ENCODE measurements at places on chromosomes 3 and 15.

GRCh38 chr15:53171571-53171970 lies 381.4 kb upstream of the ONECUT1 start:
- DNase-seq = no peak

- no peak for DNase-seq
Measured at GRCh38 chr15:41633609-41634008, 26.6 kb upstream of the MGA start.

- DNase-seq = no peak
Measured at GRCh38 chr15:90489514-90489913, 40.2 kb upstream of the CRTC3 start.

DNA sequence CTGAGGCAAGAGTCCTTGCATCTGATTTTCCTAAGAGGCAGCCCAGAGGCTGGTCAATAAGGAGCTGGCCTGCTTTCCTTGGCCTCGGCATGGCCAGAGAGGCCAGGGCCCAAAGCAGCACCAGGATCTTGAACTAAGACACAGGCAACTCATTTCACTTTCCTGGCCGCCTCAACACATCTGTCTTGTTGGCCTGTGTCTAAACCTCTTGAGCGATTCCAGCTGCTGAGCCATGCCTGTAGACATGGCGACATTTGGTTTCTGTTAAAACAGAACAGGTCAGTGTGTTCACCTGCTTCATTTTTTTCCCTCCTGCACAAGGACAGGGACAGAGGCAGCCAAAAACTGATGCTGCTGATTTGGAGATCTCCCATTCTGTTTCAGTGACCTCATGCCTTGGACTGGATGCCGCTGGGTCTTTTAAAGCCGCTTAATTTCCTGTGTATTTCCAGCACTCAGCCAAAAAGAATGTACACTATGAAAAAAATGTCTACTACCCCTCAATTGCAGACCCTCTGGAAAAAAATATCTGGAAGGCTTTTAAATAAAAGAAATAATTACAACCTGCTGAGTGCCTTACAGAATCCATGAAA lies 266.6 kb upstream of the ICE2 start:
- no peak for DNase-seq

DNA sequence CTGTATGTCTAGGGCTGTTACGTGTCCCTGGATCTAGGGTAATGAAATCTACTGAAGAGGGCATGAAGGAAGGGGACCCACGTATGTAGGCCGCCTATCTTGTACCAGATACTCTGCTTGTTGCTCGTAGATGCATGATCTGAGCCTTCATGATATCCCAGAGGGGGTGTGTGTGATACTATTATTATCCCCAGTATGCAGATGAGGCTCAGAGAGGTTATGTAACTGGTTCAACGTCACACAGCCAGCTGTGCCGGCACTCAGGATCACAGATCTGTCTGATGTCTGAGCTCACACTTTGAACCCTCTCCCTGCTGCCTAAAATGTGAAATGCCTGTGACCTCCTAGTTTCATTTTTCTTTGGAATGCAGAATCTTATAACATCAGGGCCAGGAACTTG lies 36.2 kb upstream of the SEC13 start:
- no peak for DNase-seq

- DNase-seq = peak; percentile 51
Measured at GRCh38 chr3:141370065-141370533, 1.8 kb downstream of the ZBTB38 start.

GRCh38 chr15:29139540-29140459 lies 129.8 kb downstream of the NSMCE3 start:
- peak; percentile 75 for DNase-seq

DNA sequence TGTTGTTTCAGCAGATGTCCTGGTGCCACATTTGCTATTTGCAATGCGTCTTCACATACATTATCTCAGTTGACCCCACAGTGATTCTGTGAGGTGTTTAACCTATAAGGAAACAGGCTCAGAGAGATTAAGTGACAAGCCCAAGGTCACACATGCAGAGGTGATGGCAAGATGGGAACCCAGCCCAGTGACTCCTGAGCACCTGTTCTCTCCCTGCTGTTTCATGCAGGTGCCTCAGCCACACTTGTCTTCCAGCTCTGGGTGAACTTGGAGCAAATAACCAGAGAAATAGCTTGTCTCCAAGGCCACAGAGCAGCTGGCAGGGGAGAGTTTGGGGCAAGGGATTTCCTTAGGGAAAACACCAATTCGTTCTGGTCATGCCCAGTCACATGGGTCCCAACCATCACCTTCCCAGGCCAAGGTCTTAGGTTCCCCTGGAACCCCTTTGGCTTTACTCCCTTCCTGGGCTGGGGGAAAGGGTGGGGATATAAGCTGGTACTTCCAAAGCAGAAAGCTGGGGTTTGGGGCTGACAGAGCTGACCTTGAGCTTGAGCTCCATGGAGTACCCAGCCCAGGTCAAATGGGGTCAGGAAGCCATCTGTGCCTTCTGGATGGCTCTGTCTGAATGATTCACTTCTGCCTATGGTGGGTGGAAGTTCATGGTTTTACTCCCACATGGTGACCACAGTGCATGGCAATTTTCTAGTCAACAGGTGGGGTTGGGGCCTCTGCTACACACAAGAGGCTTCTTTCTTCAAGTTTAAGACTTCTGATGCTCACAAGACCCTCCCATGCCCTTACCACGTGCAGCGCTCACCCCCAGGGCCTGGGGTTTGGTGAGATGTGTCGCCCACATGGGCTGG lies 22.4 kb downstream of the LIPC start:
- DNase-seq = peak; percentile 78

GRCh38 chr3:16528581-16528993 lies 15.1 kb upstream of the RFTN1 start:
- DNase-seq = no peak

- no peak for DNase-seq
Measured at GRCh38 chr3:150396956-150397550, 11.0 kb upstream of the TSC22D2 start.

- no peak for DNase-seq
Measured at GRCh38 chr15:30001602-30002001, 81.2 kb upstream of the GOLGA8J start.

- DNase-seq = no peak
Measured at GRCh38 chr3:171458071-171458863, 1.9 kb downstream of the TNIK start.

GRCh38 chr3:13715961-13716360 lies 163.9 kb downstream of the WNT7A start:
- peak; percentile 5 for DNase-seq

DNA sequence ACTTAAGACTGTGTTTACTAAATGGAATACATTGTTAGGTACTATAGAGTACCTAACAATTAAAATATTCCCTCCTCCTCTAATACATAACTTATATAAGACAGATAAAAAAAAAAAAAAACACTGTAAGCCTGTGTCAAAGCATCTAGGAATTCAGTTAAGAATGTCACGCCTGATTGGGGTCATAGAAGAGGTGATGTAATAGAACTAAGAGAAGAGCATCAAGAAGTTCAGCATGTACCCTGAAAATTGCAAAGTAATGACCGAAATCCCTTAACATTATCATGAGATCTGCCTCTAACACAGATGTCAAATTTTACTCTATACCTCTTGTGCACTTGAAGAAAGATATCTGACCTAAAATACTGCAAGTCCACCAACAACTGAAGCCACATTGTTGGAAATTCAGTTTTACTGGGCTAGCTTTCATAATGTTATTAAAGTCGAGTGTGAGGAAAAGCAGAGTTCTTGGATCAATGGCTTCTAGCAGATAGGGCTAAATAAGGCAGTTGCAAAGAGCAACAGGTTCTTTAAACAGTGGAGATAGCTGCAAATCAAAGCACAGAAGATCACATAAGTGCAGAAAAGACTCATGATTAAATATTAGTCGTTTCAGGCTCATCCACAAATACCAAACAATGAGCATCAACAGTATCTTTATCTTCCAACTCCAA lies 75.0 kb downstream of the TBL1XR1 start:
- no peak for DNase-seq

DNA sequence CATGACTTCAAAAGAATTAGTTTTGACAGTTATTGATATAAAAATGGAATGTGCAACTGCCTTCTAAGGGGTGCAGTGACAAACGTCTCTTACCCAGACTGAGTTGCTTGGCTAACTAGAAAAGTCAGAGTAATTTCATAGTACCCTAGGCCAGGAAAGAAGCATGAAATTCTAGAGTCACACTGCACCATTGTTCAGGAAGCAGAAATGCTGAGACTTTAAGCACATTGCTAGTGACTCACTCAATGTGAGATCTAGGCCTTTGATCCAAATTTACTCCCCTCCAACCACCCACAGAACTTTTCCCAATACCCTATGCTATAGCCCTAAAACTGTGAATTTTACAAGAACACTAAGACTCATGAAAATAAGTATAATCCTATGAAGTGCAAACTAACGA lies 110.8 kb downstream of the DUT start:
- no peak for DNase-seq

GRCh38 chr3:25293736-25294135 lies 134.3 kb upstream of the RARB start:
- DNase-seq = no peak

DNA sequence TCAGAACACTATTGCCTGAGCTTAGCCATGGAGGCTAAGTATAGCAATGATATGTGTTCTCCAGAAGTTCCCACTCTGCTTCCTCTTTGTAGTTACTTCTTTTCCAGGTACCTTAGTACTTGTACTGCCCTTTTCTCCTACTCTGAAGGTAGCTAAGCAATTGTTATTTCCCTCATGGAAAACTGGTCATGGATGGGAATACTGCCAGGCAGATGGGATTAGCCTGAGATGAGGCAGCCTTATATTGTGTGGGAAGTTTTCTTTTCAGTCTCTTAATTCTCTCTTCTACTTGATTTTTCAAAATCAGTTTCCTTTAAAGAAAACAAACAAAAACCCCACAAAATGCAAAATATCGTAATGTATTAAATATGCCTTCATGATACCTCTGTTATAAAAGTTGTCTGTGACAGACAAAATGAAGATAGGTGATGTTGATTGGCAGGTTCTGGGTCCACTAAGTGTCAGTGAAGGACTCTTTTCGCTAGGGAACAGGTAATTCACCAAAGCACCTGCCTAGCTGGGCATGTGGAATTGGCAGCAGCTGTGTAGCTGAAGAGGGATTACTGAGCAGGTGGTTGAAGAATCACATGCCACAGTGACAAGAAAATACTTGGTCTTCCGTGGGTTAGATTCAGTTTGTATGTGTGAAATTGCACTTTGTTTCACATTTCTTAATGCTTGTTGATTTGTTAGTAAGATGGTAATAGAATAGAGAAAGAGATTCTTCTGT lies 4.1 kb downstream of the ZNF609 start:
- peak; percentile 34 for DNase-seq

DNA sequence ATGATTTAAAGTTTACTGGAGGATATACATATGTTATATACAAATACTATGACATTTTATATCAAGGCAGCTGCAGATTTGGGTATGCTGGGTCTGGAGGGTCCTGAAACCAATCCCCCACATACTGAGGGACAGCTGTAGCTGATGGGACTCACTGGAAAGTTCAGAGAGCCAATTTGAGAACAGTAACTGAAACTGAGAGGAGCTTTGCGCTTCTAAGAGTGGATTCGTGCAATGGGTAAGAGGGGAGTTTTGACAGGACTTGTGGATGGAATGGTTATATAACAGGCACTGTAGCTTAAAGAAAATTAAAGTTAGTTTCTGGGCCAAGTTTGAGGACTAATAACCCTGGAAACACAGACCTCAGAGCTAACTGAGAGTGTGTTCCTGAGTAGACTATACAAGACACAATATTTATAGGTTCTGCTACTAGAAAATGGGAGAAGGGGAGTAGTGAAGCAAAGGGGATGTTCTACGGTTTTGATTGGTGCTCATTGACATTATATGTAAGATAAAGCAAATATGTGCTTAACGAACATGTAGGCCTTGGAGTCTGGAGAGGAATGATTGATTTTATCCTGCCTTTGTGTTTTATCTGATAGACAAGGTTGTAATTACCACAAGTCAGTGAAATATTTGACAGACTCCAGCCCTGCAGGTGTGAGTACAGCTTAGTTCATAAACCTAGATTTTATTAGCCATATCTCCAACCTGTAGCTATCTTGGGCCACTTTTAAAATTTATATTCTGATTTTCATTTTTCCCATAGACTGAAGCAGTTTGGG lies 4.8 kb upstream of the ZMAT3 start:
- no peak for DNase-seq

GRCh38 chr3:104629038-104629437 lies 737.7 kb upstream of the ALCAM start:
- DNase-seq = no peak

- DNase-seq = no peak
Measured at GRCh38 chr15:41949401-41950126, 22.8 kb downstream of the EHD4 start.

- DNase-seq = no peak
Measured at GRCh38 chr3:158565076-158565475, 5.9 kb upstream of the MLF1 start.

GRCh38 chr3:176415661-176416295 lies 781.5 kb downstream of the TBL1XR1 start:
- DNase-seq = no peak

DNA sequence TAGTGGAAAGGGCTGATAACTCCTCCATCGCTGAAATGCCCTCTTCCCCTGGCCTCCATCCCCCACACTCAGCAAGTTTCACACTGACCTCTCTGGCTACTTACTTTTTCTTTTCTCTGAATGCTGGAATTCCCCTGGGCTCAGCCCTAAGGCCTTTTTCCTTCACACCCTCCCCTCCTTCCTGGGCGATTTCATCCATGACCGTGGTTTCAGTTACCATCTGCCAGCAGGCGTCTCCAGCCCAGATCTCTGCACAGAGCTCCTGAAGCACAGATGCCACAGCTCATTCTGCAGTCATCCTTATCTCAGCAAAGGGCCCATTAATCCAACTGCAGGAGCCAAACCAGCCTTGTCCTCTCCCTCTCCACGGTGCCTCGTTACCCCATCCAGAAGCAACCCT lies 114.0 kb downstream of the RFTN1 start:
- no peak for DNase-seq
